ENCODE measurements at places on chromosomes 5 and 9.

- no peak for DNase-seq
Measured at GRCh38 chr5:146111409-146111808, 6.0 kb upstream of the PLAC8L1 start.

DNA sequence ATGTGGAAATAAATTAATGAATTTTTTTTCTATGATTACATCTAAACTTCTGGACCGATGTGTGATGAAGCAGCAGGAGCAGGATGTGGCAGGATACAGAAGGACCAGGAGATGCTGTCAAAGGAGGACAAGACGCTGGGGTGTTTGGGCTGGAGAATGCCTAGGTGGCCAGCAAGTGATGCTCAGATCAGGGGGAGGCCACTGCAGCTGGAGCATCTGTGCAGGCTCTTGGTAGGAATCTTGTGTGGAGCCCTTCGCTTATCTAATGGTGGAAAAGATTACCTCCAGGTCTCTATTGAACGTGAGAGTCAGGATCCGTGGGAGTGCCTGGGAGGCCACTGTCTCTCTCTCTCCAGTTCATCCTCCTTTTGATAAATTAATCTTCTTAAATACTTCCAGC is 79.8 kb downstream of the MRPL36 start:
- DNase-seq, result no peak

- DNase-seq, result no peak
Measured at GRCh38 chr5:176334031-176334770, 27.4 kb downstream of the KIAA1191 start.

DNA sequence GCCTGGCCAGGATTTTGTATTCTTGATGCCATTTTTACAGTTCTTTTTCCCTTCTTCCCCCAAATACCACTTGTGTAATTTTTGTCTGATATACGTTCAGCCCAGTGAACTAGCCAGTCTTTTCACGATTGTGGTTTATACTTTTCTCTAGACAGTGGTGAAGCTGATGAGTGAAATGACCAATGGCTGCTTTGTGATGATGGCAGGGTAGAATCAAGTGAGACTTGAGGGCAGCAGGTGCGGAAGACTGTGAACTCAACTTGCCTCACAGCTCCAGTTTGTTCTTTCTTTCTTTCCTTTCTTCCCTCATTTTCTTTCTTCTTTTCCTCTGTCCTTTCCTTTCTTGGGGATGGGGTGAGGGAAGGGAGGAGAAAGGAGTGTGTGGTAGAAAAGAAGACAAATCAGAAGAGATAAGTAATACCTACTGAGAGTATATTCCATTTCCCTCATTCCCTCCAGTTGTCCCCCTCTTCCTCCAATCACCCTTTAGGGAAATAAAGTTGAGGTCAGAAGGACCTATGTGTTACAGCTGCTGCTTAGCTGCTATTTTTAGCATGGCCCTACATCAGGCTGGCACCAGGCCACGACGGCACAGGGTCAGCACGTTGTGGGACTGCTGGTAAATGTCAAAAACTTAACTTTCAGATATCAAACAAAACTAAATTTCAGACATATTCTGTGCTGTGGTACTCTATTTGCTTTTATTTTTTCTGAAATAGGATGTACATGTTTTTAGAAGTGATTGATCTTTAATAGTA is 12.3 kb downstream of the ZSWIM6 start:
- DNase-seq, result no peak

GRCh38 chr9:88932766-88933165 is 58.5 kb upstream of the S1PR3 start:
- DNase-seq, result no peak

DNA sequence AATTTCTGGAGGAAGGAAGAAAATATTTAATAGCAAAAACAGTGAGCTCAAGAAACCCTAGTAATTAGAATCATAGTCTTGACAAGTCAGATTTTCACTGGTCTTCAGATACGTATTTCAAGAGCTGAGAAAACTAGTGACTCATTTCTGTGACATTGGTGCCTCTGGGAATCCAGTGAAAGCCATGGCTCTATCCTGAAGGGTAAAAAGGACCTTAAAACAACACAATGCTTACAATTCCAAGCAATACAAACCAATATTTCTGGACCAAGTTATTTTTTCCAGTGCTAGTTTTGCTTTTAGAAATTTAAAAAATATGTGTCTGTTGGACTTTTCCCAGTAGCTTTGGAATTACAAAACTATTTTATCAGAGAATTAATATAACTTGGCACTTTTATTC is 140.3 kb downstream of the LPAR1 start:
- no peak for DNase-seq

DNA sequence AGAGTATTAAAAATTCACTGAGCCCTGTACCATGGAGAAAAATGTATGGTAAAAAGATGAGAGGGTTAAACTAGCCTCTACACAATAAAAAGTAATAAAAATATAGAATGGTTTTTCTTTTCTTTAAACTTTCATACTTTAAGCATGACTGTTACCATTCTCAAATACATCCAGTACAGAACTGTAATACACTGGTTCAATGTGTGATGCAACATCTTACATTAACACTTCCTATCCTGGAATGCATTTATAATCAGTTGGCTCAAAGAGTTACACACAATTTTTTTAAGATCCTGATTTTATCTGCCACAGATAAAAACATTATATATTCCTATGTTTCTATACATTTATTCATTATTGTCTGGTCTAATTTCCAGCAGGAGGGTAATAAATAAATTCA is 4.7 kb downstream of the GNAQ start:
- no peak for DNase-seq

GRCh38 chr5:55232985-55233928 is at the start of gene CCNO:
TSS of gene CCNO (minus strand) at chr5:55233608. CDS start at chr5:55233523, 85 bp downstream.
- no peak for DNase-seq

DNA sequence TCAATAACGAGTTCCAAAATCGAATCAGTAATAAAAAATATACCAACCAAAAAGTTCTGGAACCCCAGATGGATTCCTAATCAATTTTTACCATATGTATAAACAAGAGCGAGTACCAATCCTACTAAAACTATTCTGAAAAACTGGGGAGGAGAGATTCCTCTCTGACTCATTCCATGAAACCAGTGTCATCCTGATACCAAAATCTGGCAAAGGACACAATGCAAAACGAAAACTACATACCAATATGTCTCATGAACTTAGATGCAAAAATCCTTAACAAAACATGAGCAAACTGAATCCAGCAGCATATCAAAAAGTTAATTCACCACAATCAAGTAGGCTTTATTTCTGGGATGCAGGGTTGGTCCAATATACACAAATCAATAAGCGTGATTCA is 30.5 kb upstream of the MACIR start:
- DNase-seq, result no peak

- no peak for DNase-seq
Measured at GRCh38 chr5:148297731-148298130, 14.5 kb upstream of the SPINK7 start.

DNA sequence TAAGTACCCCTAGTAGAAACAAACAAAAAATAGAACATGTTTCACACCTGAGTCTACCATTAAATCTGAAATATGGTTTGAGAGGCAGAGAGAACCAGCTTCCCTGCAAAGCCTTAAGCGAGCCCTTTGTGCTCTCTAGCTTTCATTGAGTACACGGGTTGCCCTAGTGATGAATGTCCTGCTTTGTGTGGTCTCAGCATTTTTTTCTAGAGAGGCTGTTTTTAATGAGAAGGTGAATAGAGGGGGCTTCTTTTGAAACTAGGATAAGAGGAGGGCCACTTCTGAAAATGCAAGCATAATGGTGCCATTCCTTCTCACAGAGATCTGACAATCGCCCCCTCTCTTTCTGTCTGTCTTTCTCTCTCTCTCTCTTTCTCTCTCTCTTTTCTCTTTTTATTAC is 131.3 kb downstream of the MACIR start:
- no peak for DNase-seq

DNA sequence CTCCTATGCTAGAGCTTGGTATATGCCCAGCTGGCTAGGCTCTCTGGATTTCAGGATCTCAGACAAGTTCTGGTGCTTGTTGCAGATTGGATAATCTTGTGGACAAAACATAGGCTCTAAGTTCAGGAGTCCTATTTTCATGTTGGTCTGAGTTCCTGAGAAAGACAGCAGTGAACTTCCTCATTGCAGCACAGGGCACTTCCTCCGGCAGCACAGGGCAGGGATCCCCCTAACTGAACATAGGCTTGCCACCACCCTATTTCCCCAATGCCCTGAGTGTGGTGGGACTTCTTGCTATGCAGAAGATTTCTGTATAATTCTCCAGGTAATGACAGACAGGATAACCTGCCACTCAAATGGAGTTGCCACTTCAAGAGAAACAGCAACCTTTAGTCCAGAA is 220.1 kb downstream of the PIK3R1 start:
- no peak for DNase-seq

GRCh38 chr9:112867275-112867991 is 23.2 kb downstream of the SLC46A2 start:
- DNase-seq, result no peak

DNA sequence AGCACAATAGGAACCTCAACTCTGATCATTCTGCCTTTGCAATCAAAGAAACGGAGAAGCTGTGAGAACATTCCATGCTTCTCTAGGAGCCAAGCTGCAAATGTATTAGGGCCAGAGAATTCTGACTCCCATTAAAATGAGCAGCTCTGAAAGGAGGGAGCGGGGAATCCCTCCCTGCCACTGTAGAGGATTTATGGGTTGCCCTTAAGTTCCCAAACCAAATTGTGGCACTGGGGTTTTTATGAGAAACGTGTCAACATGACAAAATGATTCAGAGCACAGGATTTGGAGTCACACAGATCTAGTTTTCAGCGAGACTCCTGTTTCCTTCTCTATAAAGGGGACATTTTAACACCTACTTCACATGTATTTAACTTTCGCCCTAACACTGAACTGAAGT is 1.8 kb downstream of the IL6ST start:
- no peak for DNase-seq

GRCh38 chr5:3024976-3025375 is 273.5 kb upstream of the IRX2 start:
- no peak for DNase-seq

GRCh38 chr5:95673081-95673480 is 9.7 kb downstream of the SPATA9 start:
- no peak for DNase-seq

GRCh38 chr5:67643536-67643935 is 446.9 kb upstream of the CD180 start:
- no peak for DNase-seq

GRCh38 chr5:132259069-132259851 is 1.8 kb downstream of the PDLIM4 start:
- no peak for DNase-seq

- DNase-seq, result no peak
Measured at GRCh38 chr5:71471193-71471592, 15.7 kb downstream of the BDP1 start.

- DNase-seq, result no peak
Measured at GRCh38 chr5:145948921-145949320, 12.5 kb downstream of the SH3RF2 start.

GRCh38 chr9:122286764-122287163 is 22.1 kb downstream of the MRRF start:
- DNase-seq, result no peak

GRCh38 chr5:16489322-16489791 is 23.8 kb upstream of the ZNF622 start:
- DNase-seq, result no peak

DNA sequence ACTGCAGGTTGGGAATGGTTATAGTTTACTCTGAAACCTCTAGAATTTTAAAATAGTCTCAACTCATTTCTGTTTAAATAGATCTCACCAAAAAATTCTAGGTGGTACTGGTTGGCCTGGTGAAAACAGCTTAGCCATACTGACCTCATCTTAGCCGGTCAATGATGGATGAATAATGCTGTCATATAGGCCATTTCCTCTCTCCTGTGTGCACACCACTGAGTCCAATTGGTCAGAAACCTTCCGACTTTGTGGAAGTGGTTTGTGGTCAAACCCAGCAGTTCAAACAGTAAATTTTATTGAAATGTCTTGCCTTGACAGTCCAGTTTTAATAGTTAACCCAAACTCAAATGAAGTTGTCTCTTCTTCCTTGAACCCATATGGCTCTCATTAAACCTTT is 98.6 kb downstream of the GIN1 start:
- no peak for DNase-seq

GRCh38 chr5:38367410-38367809 is 109.1 kb downstream of the EGFLAM start:
- no peak for DNase-seq

DNA sequence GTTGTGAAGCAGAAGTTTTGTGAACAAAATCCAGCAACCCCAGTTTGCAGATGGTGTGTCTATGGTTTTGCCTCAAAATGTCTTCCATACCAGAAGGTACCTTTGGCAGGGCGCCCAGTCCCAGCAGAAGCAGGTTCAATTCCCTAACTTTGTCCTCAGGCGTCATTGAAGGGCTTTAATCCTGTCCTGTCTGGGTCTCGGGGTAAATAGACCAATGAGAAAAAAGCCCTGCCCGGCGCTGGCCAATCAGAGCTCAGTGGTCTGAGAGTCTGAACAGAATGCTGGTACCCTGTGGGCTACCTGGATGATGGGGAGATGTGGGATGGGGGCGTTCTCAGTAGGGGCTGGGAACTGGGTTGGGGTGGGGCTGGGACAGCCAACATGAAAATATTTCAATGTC is 6.2 kb upstream of the ST6GALNAC4 start:
- DNase-seq, result no peak

GRCh38 chr5:138989720-138990119 is 114.6 kb upstream of the LRRTM2 start:
- DNase-seq, result no peak

DNA sequence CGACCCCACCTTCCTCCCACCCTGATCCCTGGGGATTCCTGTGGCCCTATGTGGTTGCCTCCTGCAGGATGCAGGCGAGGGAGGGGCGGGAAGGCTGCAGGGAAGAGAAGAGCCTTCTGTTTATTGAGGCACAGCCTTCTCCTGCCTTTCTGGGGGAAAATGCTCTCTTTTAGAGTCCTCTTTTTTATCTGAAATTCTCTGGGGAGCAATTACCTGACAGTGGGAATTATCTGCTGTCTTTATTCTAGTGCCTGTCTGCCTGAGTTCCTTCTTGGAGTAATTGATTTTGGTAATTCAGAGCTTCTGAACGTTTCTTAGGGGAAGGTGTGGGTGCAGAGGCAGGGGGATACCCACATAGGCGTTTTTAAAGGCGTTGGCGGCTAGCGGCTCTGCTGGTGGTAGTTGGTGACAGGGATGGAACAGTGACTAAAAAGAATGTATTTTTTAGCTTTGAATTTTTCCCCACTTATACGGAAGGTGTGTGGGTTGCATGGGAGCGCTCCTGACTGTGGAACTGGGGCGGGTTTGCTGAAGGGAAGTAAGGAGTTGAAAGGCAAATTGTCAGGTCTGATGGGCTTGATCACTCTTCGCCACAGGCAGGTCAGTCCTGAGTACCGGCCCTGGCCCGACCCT is 35.2 kb upstream of the DAB2IP start:
- DNase-seq, result no peak

- DNase-seq, result no peak
Measured at GRCh38 chr5:5360363-5360940, 62.0 kb upstream of the ICE1 start.
